ENCODE measurements at places on chromosomes 3 and 15.

- DNase-seq = no peak
Measured at GRCh38 chr3:138381950-138382715, 33.8 kb downstream of the MRAS start.

GRCh38 chr15:35427091-35427490 lies 118.9 kb downstream of the DPH6 start:
- no peak for DNase-seq

- no peak for DNase-seq
Measured at GRCh38 chr3:162195147-162195546, 698.5 kb downstream of the OTOL1 start.

DNA sequence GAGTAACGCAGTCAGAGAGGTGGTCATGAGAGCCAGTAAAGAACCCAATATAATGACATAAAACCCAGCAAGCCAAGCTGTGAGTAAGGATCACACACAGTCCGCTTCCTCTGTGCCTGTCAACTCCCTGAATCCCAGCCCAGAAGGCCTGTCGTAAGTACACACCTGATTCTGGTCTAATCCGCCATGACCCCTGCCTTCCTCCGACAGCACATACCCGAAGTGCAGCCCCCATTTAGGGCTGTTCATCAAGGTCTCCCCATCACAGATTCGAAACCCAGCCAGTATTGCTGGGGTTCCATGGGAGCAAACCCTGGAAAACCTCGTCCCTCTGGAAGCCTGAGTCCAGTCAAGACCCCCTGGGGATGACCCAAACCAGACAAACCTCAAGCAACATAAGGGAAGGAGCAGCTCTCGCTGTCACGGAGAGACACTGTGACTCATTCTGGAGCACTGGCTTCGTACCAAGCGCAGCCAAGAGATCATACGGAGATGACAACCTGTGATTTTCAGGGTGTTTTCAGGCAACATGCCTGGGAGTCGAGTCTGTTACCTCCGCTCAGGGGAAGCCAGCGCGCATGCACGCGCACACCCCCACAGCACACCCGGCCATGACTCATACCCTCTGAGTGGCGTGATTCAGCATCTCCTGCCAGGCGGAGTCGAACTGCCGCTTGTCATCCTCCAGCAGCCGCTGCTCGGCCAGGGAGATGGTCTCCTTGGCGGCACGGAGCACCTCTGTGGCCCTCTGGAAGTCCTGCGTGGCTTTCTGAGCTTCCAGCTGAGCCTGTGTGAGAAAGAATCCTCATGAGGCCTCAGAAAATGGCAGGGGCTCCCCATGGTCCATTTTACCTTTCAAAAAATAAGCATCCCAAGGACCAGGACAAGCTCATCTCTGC lies 63.0 kb downstream of the SH3BP5 start:
- no peak for DNase-seq

- no peak for DNase-seq
Measured at GRCh38 chr15:42858999-42859789, 61.4 kb downstream of the TTBK2 start.

DNA sequence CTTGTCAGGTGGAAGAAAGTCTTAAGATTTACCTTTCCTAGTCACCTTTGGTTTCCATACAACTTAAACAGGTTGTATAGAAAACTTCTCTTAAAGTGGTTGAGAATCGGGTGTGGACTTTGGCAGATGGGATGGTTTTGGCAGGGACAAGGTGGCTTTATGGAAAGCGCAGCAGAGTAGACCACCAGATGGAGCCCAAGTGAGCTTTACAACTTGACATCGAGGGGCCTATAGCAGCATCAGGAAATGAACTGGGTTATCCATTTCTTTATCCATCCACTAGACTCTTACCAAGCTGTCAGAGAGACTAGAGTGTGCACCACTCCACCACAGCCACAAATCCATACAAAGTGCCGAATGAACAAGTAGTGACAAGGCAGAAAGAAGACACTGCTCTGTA lies 85.3 kb upstream of the MBNL1 start:
- DNase-seq = no peak

DNA sequence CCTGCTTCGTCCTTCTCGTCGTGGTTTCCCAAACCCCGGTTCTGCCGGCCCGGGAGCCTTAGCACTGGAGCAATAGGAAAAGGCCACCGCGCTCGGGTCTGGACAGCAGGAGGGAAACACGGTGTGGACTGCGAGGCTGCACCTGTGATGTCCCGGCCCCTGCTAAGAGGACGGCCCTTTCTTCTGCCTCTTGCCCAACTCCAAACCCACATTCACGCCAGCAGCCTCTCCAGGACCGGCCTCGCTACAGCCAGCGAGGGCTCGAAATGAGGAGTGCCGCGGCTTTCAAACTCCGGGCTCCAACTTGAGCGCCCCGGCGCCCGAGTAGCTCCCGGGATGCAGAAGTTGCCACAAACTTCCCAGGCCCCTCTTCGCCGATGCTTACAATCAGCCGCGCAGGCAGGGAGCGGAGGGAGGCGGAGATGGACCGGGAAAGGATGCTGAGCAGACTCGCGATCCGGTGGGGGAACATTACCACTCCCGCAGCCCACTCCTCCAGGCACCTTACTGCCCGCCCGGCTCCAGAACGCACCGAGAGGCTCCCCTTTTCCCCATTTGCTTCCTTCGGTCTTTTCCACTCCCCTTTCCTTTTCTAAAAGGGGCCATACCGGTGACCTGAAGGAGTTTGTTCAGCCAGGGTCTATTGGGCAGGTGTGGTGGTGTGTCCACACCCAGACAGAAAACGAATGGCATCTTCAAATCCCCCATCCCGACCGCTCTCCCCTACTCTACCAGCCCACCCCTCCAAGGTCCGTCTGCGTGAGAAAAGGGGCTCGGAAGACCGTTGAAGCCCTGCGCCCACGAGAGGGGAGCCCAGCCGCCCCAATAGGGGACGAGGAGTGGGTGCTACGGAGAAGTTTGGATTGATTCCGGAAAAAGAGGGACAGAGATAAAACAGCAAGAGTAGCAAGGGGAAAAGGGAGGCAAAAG lies 18.8 kb upstream of the SATB1 start:
- peak; percentile 19 for DNase-seq

- no peak for DNase-seq
Measured at GRCh38 chr3:115402651-115403050, 220.7 kb upstream of the GAP43 start.

DNA sequence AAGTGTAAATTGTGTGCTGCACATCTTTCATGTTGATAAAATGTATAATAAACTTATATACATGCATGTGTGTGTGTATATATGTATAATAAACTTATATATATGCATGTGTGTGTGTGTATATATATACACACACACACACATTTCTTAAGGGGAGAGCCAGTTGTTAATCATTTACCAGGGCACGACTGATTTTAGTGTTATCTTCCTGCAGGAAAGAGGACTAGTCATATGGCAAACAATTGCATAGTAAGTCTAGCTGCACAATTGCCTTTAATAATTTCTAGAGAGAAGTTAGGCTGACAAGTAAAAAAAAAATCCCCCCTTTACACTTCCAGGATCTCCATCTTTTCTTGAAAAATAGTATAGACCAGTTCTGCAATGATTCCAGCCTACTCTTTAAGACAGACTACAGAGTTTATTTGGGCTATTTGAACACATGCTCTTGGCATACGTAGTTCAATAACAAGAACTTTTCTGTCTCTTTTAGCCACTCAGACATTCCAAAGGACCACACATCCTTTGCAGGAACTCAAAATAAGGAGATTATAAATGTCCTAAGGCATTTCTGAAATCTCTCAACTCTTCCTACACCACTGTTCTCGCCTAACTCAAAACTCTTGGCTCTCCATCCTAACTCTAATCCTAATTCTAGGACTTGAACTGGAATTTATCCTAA lies 163.6 kb upstream of the SETMAR start:
- DNase-seq = no peak

GRCh38 chr3:177599326-177599725 lies 402.0 kb upstream of the TBL1XR1 start:
- DNase-seq = no peak

GRCh38 chr3:159787794-159788205 lies 200.8 kb upstream of the IL12A start:
- DNase-seq = no peak

DNA sequence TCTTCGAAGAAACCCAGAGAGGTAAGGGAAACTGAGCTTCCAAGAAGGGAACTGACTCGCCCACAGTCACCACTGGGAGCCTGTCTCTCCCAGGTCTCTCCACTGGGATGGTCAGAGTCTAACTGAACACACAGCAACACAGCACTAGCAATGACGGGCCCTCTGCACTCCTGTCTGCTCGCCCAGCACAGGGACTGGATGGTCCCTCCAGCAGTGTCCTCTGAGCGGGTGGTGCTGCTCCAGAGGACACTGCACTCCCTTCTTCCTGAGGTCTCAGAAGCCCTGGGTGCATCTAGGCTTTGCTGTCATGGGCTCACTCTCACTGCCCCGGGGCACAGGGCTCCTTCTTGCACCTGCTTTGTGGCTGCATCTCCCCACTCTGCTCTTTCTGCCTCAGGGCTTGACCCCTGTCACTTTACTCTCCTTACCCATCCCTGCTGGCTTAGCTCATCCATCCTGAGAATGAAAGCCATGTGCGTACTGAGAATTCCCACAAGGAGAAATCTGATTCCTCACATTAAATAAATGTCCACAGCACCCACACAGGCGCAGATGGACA lies 356.6 kb downstream of the GABRG3 start:
- DNase-seq = no peak

- no peak for DNase-seq
Measured at GRCh38 chr3:134351427-134351826, 22.8 kb downstream of the AMOTL2 start.

- no peak for DNase-seq
Measured at GRCh38 chr3:56122911-56123310, 345.4 kb downstream of the ERC2 start.

- no peak for DNase-seq
Measured at GRCh38 chr3:187352581-187353575, 15.3 kb upstream of the RTP4 start.

DNA sequence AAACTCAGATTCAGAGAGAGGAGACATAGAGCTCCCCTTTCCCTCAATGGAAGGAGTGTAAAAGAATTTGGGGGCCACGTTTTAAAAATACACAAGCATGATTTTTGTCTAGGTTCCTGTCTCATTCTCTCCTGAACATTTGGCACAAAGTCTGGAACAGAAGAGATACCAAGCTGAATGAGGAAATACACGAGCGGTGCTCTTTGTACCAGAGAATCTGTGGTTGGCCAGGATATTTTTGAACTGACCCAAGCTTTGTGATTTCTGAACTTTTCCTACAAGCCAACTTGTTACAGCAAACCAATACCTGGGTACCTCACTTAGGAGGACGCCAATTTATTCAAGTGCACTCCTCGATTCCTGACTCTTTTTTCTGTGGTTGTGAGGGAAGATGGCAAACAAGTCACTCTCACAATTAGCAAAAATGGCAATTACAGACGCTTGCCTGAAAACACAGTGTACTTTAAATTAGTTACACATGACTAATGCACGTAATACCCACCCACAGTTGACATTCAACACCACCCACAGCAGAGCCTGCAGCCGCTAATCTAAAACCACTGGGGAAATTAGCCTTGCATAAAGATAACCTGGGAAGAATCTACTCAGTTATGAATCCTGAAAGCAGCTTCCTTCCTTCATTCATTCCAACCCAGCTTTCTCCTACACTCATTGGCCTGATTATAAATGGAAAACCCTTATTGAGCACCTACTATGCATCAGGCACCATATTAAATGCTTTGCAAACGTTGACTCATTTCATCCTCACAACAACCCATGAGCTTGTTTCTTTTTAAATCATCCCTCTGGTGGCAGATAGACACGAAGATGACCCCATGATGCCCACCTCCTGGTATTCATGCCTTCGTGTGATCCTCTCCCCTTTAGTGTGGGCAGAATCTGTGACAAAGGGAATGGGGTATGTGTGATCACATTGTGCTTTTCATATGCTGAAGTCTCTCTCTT lies 293.5 kb downstream of the KBTBD8 start:
- DNase-seq = peak; percentile 25

DNA sequence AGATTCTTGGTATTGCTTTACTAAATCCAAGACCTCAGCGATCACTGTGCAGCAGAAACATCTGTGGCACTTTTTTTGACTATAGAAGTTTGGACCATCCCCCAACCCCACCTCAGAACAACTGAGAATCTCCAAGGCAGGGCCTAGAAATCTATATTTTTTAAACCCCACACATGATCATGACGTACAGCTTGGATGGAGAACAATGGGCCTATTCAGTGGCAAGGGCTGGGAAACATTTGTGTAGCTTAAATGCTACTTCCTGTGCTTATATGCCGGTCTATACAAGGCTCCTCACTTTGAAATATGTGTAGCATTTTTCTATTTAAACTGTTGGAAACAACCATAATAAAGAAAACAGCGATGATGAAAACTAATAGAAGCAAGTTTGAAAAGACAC lies 55.1 kb upstream of the SPRED1 start:
- no peak for DNase-seq

GRCh38 chr3:101695779-101696372 lies 9.4 kb upstream of the RPL24 start:
- no peak for DNase-seq

GRCh38 chr3:52649461-52650210 lies 36.1 kb downstream of the PBRM1 start:
- DNase-seq = no peak

DNA sequence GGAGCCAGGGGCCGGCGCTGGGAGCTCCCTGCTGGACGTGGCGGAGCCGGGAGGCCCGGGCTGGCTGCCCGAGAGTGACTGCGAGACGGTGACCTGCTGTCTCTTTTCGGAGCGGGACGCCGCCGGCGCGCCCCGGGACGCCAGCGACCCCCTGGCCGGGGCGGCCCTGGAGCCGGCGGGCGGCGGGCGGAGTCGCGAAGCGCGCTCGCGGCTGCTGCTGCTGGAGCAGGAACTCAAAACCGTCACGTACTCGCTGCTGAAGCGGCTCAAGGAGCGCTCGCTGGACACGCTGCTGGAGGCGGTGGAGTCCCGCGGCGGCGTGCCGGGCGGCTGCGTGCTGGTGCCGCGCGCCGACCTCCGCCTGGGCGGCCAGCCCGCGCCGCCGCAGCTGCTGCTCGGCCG lies 1.5 kb downstream of the SMAD6 start:
- DNase-seq = no peak

GRCh38 chr3:54873059-54874010 lies 54.5 kb downstream of the LRTM1 start:
- no peak for DNase-seq

GRCh38 chr15:39078026-39078425 lies 502.9 kb upstream of the THBS1 start:
- DNase-seq = no peak

GRCh38 chr3:97817965-97818364 lies 3.8 kb upstream of the CRYBG3 start:
- DNase-seq = peak; percentile 78

GRCh38 chr3:94159062-94159828 lies 96.4 kb downstream of the NSUN3 start:
- no peak for DNase-seq

GRCh38 chr3:180977498-180977897 lies 12.0 kb downstream of the DNAJC19 start:
- no peak for DNase-seq

- no peak for DNase-seq
Measured at GRCh38 chr3:122003112-122003511, 18.9 kb downstream of the ILDR1 start.

- DNase-seq = no peak
Measured at GRCh38 chr3:46184469-46184868, 23.6 kb downstream of the CCR1 start.

- DNase-seq = no peak
Measured at GRCh38 chr3:139930211-139930610, 4.8 kb upstream of the CLSTN2 start.

Measured in NCI-H748 treated with DMSO at 0.1 percent for 48 hours (cell line).